Fibroblast of lung (primary cell): ENCODE measurements at places on chromosomes 3 and 15. TPM values are rescaled to one million over a fixed set of nuclear protein-coding genes. Genes with fewer than 3 reads are reported as not detected.

GOLGA8K gene
- polyA plus RNA-seq = not detected in 2 replicates

THPO gene
- 0.16 and 0.27 TPM in 2 replicates for polyA plus RNA-seq

C3orf38 gene
- 20.5 and 24.5 TPM in 2 replicates for polyA plus RNA-seq

GRCh38 chr15:68984586-68984985 is 29.9 kb upstream of the NOX5 start:
- no peak for DNase-seq

- no peak for DNase-seq
Measured at GRCh38 chr3:4935347-4935746, 43.9 kb upstream of the BHLHE40 start.

GRCh38 chr3:24396338-24396737 is 98.3 kb downstream of the THRB start:
- no peak for DNase-seq

- DNase-seq = no peak
Measured at GRCh38 chr3:86333636-86334035, 657.3 kb downstream of the VGLL3 start.

- DNase-seq = no peak
Measured at GRCh38 chr3:63168179-63168578, 109.9 kb upstream of the SYNPR start.
